ENCODE measurements at places on chromosomes 4 and X.

DNA sequence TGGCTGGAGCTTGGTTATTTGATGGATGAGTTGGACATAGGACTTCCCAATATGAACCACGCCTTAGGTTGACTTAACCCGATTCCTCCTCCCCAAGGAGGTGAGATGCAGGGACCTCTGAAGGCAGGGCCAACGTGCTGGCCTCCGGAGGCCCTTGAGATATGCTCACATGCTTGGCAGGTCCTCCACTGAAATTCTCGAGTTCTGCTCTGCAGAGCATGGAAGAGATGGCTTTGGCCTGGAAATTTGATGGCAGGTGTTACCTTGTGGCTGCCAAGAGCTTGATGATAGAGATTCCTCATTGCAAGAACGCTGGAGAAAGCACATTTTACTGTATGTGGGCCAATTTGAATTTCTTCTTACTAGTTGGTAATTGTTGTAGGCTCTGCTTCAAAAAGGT lies 117.4 kb upstream of the LIMCH1 start:
- DNase-seq: no peak

- DNase-seq: no peak
These were observed 14.6 kb downstream of the SMIM20 start for GRCh38 chr4:25928379-25929297.

GRCh38 chrX:1507511-1508463 lies 29.2 kb downstream of the P2RY8 start:
- no peak for DNase-seq

GRCh38 chrX:102835504-102836146 lies 101.4 kb upstream of the RAB40AL start:
- DNase-seq: no peak

DNA sequence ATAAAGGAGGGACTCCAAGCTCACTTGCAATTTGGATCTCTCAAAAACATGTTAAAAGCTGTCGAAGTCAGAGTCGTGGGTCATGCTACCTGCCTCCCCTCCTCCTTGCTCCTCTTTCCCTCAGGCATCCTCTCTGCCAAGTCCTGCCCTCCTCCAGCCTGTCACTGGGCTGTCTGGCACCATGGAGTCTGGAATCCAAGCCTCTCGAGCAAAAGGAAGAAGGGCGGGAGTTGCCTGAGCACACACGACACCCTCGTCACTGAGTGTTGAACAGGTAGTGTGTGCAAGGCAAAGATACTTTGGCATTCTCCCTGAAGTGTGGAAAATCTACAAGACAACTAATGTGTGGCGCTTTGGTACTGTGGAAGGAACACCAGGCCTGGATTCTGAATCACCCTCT lies 62.2 kb downstream of the HAUS3 start:
- DNase-seq: no peak

All from BJ (cell line).